Uterus (tissue), 4 donors: ENCODE measurements at places on chromosomes 1 and 21.
A peak's percentile ranks its signal among the peaks of the same experiment; 100 is the strongest.

- no peak for DNase-seq
Observed at GRCh38 chr1:236823559-236823958, 28.5 kb downstream of the MTR start.

DNA sequence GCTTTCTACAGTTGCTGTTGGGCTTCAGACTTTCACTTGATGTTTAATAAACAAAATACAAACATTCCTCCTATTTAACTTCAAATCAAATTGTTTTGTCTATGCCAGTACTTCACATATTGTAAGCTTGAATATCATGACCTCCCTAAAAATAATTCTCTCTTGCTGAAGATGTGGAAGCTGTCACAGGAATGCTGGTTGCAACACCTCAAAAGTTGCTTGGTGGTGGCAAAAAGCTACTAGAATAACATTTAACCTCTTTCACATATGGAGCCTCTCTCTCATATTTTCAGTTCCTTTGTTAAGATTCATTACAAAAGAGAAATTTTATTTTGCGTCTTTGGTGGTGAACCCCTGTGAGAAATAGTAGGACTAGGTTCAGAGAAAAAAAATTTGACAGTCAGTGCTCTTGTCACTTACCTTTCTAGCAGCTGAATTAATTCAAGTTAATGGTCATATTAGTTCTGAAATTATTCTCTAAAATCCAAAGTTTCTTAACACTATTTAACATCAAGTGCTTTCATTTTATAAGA, 25.5 kb upstream of the F13B start:
- DNase-seq: no peak

DNA sequence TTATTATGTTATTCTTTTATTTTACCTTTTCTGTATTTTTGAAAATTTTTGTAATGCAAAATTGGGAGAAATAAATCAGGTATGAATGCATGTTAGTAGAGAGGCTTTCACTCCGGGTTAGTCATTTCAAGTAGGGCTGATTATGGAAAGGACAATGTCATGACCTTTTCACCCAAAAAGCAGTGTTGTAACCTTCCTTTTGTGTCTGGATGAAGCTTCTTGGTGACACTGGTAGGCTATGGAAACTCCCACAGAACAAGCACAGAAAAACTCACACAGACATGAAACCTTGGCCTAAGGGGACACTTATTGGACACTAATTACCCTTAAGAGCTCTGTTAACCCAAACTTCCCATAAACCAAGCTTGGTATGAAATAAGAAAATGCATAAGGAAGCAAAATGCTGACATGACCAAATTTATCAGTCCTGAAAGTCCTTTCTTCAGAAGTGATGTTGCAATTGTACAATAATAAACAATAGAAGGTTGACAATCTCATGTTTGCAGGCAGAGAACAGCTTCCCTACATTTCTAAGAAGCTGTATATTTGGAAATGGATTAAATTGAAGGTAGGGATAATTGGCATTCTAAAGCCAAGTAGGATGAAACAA, 70.0 kb upstream of the KCNJ15 start:
- DNase-seq: no peak

DNA sequence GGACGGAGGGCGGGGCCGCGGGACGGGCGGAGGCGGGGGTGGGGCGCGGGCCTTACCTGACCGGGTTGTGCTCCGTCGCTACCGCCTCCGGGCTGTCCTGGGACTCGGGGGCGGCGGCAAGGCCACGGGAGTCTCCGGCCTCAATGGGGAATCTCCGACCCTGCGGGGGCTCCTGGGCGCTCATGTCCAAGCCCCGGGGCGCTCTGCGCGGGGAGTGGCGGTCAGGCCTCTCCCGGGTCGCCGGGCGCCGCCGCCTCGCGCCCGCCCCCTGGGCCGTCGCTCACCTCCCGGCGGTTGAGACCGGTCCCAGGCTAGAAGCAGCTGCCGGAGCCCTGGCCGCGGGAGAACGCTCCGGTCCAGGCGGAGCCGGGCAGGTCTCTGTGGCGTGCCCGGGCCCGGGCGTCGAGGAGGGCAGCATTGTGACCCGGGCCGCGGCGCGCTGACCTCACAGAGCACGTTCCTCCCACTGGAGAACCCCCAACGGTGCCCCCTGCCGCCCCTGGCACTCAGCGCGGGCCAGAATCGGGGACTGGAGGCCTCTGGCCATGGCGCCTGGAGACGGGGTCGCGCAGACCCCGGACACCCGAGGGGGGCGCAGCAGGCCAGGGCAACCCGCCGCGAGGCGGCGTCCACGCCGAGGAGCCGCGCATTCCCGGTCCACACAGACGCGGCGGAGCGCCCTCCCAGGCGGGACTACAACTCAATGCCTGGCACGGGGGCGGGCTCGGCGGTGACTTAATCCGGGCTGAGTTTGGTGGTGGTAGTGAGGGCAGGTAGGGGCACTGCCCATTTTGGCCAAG, 411 bp downstream of the FAM229A start:
- peak; percentile 64 for DNase-seq

DNA sequence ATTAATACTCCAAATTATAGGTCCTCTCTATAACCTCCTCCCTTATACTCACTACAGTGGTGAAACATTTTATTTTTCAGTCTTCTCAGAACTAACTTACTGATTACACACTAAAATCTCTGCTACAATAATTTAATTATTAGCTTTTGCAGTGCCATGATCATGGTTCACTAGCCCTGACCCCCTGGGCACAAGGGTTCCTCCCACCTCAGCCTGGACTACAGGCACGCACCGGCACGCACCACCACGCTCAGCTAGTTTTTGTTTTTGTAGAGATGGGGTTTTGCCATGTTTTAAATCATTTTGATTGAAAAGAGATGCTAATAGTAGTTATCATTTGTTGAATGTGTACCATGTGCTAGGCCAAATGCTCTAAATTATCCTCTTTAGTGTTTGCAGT, 6.3 kb downstream of the PATJ start:
- no peak for DNase-seq

DNA sequence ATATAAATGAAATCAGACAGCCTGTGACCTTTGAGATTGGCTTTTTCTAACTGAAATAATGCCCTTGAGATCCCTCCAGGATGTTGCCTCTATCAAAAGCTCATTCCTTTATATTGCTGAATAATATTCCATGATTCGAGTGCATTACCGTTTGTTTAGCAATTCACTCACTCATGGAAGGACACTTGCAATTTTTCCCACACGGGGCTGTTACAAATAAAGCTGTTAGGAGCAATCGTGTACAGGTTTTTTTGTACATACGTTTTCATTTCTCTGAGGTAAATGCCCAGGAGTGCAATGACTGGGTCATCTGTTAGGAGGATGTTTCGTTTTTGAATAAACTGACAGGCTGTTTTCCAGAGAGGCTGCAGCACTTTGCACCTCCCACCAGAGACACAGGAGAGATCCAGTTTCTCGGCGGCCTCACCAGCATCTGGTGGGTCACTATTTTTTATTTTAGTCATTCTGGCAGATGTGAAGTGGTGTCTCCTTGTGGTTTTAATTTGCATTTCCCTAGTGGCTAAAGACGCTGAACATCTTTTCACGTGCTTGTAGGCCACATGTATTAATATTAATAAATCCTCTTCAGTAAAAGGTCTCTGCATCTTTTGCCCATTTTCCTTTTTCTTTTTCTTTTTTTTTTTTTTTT, 11.0 kb downstream of the PRDM15 start:
- DNase-seq: no peak

DNA sequence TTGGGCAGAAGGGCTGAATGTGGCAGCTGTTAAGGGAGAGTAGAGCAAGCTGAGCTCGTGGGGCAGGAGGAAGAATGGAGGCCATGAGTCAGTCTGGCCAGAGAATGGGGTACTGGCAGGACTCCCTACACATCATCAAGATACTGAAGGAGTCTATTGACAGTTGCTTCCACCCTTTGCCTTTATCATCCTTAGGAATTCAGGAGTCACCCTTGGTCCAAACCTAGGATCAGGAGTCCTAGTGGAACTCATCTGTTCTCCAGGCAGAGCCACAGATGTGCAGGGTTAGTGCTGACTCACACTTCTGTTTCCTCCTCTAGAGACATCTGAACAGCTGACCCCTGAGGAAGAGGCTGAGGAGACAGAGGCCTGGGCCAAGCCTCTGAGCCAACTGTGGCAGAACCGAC, 18.7 kb upstream of the ST3GAL3 start:
- DNase-seq: no peak

DNA sequence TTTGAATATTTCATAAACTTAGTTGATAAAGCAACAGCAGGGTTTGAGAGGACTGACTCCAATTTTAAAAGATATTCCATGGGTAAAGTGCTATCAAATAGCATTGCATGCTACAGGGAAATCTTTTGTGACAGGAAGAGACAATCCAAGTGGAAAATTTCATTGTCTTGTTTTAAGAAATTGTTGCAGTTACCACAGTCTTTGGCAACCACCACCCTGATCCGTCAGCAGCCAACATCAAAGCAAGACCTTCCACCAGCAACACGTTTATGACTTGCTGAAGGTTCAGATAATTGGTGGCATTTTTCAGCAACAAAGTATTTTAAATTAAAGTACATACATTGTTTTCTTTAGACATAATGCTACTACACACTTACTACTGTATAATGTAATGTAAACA, 47.8 kb downstream of the ADGRL4 start:
- DNase-seq: no peak

DNA sequence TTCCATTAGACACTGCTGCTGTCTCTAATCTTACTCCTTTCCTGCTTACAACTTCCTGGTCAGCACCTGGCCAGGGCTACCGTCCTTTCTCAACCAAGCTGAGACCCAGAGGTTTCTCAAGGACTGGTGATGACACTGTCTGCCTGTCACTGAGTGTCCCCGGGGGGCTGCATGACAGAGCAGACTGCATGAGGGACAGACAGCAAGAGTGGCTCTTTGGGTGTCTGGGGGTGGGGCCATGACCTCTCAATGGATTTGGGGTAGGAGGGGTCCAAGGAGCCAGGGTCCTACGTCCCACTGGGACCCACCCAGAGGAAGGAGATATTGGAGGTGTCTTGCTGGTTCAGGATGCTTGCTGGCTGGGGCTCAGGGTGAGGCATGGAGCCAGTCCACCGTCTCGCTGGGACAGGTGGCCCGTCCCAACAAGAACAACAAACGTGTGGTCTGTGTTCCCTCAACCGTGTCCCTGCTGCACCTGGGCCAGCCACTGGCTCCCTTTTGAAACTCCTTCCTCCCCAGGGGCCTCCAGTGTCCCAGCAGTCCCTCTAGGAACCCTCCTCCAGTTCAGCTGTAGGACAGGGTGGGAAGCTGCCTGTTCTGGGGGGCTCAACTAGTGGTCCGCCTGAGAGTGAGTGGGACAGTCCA, 344.6 kb upstream of the AJAP1 start:
- no peak for DNase-seq

DNA sequence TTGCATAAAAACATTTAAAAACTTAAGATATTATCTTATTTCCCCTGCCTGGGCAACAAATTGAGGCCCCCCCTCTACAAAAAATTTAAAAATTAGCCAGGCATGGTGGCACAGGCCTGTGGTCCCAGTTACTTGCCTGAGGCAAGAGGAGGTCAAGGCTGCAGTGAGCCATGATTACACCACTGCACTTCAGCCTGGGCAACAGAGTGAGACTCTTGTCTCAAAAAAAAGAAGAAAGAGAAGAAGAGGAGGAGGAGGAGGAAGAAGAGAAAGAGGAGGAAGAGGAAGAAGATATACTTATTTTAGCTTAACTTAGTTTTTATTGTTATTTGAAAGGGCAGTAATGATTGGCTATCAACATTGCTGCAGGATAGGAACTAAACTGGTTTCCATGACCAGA, 73.8 kb upstream of the IPO9 start:
- DNase-seq: no peak

GRCh38 chr1:201463071-201463552, 5.9 kb downstream of the PHLDA3 start:
- no peak for DNase-seq

DNA sequence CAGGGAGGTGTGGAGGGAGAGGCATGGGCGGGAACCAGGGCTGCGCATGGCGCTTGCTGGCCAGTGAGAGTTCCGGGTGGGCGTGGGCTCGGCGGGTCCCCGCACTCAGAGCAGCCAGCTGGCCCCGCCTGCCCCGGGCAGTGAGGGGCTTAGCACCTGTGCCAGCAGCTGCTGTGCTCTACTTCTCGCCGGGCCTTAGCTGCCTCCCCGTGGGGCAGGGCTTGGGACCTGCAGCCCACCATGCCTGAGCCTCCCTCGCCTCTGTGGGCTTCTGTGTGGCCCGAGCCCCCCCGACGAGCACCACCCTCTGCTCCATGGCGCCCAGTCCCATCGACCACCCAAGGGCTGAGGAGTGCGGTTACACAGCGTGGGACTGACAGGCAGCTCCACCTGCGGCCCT, 38.6 kb upstream of the WARS2 start:
- no peak for DNase-seq

DNA sequence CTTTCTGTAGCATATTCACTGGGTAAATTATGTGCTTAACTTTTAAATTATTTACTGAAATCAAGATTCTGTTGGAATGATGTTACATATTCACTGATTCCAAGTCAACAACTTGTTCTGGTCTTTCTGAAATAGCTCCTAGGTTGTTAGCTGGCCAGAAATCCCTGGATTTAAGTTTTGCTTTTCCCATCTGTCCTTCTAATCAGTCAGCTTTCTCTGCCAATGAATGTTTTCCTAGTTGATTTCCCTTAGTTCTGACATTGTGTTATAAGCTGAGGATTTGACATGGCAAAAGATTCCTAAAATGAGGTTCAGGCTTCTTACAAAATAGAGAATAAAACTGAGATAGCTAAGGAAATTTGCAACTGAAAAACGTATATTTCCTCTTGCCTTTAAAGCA, 1479.6 kb downstream of the MRPL39 start:
- no peak for DNase-seq

DNA sequence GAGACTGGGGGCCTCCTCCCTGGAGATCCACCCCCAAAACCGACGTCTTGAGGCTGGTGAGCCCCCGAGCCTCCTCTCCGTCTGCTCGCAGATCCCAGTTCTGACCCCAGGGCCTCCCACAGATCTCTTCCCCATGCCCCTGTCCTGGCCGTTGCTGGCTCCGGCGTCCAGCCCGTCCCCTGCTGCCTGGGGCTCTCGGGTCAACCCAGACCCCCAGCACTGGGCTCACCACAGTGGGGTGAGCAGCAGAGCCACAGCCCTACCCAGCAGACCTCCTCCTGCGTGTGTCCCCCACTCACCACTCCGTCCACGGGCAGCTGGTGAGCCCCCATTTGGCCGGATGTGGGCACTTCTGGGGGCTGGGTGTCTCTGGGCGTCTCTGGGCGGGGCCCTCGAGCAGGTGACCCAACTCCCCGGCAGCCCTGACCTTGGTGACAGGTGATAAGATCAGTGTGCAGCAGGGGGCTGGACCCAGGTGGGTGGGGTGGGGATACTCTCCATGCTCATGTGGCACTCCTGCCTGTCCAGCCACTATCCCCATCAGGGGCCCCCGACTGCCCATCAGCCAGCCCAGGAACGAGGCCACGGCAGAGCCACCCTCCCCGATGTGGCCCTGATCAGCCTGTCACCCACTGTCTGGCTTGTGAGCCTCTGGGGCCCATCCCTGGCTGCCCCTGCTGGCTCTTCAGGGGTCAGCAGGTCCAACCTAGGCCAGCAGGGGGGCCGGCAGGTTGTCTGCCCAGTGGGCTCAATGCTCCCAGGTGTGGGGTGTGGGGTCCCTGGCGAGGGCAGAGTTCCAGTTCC, 709 bp downstream of the TNFRSF14 start:
- peak; percentile 36 for DNase-seq
